ENCODE measurements at places on chromosomes 2 and 18. TPM values are rescaled to one million over a fixed set of nuclear protein-coding genes. Genes with fewer than 3 reads are reported as not detected.

The ZNF804A gene
- total RNA-seq = not detected

GRCh38 chr2:5592916-5593315, 99.3 kb upstream of the SOX11 start:
- no peak for DNase-seq

GRCh38 chr2:148218326-148219075, 197.6 kb downstream of the MBD5 start:
- no peak for DNase-seq

The DYNAP gene
- not detected for total RNA-seq

- DNase-seq = no peak
These were observed 99.5 kb downstream of the USP40 start for GRCh38 chr2:233466991-233467603.

DNA sequence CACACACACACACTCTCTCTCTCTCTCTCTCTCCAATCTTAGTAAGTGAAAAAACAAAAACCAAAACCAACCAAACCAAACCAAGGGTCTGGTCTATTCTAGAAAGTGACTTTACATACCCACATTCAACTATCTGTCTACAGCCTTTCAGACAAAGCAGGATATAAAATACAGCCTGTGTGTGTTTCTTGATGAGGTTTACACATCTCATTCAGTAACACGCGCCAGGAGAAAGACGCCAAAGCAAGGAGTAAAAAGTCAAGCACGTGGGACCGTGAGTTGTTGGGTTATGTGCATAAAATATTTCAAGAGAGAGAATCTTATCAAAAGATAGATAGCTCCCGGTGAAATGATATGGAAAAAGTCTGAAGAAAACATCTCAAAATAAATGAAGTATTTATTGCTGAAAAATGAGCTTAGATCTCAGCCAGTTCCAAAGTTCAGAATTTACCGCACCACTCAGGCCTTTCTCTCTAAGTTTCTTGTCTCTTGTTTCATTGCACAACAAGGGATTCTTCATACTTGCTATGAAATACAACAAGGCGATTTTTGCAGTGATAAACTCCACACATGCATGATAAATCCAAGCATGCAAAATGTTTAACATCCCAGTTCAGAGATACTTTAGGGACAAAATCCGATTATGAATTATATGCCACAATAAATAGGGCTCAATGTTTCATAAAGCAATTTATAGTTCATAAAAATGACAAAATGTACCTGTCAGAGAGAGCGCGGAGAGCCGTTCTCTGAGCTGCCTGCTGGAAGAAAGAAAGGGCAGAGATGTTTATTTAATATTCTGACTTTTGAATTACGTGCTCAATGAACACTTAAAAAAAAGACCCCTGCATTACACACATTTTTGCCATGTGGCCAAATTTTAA, 159.3 kb upstream of the REV1 start:
- no peak for DNase-seq

The ZBTB7C gene
- total RNA-seq = not detected

DNA sequence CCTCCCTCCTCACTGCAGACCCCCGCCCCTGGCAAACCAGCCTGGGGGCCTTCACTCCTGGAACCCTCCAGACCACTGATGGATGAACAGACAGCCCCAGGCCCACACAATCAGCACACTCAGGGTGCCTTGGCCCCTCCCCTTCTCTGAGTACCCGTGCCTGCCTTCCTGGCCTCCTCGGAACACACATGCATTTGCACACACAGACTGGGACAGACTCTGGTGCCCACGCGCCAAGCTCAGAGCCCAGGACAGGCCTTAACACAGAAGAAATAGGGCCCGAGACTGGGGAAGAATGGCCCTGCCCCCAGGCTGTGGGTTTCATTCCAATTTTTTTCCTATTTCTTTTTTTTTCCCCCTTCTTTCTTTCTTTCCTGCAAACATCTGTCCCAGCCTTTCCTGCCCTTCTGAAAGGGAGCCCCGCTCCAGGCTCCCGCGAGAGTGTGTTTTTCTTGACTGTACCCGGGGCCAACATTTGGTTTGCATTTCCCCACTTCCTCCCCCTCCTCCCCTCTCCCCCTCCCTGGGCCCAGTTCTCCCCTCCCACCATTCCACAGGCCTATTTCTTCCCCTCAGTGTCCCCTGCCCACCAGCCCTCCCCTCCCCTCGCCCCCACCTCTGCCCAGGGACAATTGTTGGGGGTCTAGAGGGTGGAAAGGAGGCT, 618 bp upstream of the TNS1 start:
- no peak for DNase-seq

DNA sequence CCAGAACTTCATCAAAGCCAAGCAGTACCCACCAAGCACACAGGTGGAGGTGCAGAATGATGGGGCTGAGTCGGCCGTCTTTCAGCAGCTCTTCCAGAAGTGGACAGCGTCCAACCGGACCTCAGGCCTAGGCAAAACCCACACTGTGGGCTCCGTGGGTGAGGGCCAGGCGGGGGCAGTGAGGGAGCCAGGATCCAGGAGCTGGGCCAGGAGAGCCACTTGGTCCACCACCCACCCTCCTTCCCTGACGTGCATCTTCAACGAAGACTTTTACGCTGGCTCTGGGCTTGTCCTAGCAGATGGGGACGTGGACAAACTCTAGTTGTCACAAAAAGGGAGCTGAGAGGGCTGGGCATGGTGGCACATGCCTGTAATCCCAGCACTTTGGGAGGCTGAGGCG, 11.8 kb downstream of the VIL1 start:
- no peak for DNase-seq

GRCh38 chr2:127142663-127143630, 36.0 kb upstream of the BIN1 start:
- no peak for DNase-seq

The SPP2 gene
- total RNA-seq = not detected

The AGXT gene
- total RNA-seq = not detected

All from activated CD4-positive, alpha-beta memory T cell treated with anti-CD3 and anti-CD28 coated beads for 36 hours (primary cell).